Osteocyte (in vitro differentiated cells): ENCODE measurements at places on chromosomes 5 and 9. TPM values are rescaled to one million over a fixed set of nuclear protein-coding genes. Genes with fewer than 3 reads are reported as not detected.

The GRXCR2 gene
- not detected in 2 replicates for total RNA-seq

The PPP2R2B gene
- not detected in 2 replicates for total RNA-seq

DNA sequence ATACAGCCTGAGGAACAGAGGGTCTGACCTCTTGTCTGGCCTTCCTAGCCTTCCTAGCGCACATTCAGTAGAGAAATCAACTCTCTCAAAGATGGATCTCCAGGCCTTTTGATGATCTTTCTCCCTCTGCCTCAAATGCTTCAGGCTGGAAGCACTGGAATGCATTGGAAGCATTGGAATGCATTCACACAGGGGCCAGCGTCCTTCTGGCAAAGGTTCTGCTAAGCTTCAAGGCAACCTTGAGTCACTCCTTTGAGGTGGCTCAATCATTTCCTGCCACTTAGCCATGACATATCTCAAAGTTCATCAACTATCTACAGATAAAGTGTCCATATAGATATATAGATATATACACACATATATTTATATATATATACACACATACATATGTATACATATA lies 42.9 kb downstream of the OR2K2 start:
- no peaks in the 10 kb centered on the region for H3K27me3 ChIP-seq
- no peak for DNase-seq
- H3K4me1 ChIP-seq = peaks cover 9% of the 10 kb centered on the region
- H3K4me3 ChIP-seq = no peak overlapping the region

DNA sequence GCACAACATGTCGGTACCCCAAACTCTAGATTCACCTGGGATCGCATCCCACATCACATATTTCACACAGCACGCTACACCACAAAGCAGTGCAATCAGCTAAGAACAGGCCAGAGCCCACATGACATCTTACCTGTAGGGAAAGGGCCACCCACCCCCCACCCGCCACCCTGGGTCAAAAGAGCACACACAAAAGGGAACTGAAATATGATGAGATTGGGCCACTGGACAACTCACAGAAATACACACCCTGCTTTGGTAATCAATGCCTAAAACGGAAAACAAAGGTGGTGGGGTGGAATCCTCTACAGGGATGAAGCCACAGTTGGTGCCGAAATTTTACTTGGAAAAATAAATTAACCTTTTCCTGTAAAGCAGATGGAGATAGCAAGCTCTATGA lies 13.1 kb downstream of the RETREG1 start:
- H3K27me3 ChIP-seq = peaks cover 33% of the 10 kb centered on the region
- no peak overlapping the region for H3K4me3 ChIP-seq
- no peak overlapping the region for H3K27ac ChIP-seq
- DNase-seq = no peak
- H3K36me3 ChIP-seq = no peaks in the 10 kb centered on the region

DNA sequence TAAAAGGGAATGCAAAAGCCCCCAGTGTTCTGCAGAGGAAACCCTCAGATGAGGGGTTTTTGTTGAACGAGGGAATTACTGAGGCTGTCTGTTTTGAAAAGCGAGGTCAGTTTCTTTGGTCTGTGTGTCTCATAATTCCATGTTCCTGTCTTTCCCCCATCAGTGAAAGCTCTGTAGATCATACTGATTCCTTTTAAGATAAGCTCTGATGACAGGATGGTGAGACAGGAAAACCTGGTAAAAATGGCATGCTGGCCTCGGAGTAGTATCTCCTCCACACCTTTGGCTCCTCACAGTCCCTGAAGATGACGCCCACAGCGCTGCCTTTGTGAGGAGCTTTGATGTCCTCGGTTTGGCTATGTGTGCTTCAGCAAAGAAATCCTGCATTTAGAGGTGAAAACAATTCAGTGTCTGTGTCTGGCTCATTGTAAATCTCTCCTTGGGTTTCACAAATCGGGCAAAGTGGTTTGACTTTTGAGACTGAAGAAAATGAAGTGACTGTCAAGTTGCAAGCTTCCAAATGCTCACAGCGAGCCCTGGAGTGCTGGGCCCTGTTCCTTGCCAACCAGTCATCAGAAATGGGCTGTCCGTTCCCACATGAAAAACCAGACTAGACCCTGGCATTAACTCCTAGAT lies 124.9 kb upstream of the ICE1 start:
- H3K4me3 ChIP-seq = no peak overlapping the region
- H3K27ac ChIP-seq = no peak overlapping the region
- H3K27me3 ChIP-seq = peaks cover 23% of the 10 kb centered on the region
- no peaks in the 10 kb centered on the region for H3K36me3 ChIP-seq
- no peak for DNase-seq

- H3K27ac ChIP-seq = no peak overlapping the region
- H3K4me1 ChIP-seq = peaks cover 7% of the 10 kb centered on the region
Measured at GRCh38 chr9:86342269-86342668, 11.9 kb downstream of the TUT7 start.
